ENCODE measurements at places on chromosomes 6 and 20.

- no peak for DNase-seq
These were observed 233.4 kb downstream of the NFATC2 start for GRCh38 chr20:51309128-51309527.

DNA sequence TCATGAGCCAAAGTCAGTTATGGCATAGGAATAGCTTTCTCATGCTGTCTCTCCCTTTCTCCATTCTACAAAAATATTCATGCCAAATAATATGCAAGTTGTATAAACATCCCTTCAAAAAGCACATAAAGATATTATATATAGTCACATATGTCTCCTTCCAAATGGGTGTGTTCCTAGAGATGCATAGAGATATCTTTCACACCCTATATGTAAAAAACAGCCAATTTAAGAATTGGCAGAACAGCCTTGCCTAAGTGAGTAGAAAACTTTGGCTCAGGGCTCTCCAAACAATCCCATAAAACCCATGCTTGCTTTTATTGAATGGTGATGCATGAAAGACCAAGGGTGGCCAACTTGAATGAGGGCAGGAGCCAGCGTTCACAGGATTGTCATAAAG is 274.7 kb upstream of the SUPT3H start:
- DNase-seq = no peak

GRCh38 chr6:16712931-16713484 is 48.3 kb downstream of the ATXN1 start:
- DNase-seq = no peak

DNA sequence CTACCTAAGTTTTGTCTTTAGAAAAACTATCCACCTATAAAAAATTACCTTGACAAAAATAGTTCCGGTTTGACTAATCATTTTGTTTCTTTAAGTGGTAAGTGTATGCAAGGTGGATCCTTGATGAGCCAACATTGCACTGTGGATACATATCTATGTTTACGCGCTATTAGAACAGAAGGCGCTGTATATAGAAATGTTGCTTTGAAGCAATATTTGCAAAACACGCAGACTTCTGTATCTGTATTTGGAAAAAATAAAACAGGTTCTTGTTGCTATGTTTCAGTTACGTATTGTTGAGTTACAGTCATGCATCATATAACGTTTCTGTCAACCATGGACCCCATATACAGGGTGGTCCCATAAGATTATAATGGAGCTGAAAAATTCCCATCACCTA is 4.2 kb downstream of the SCAND1 start:
- no peak for DNase-seq
